ENCODE measurements at places on chromosomes 13 and 19.

DNA sequence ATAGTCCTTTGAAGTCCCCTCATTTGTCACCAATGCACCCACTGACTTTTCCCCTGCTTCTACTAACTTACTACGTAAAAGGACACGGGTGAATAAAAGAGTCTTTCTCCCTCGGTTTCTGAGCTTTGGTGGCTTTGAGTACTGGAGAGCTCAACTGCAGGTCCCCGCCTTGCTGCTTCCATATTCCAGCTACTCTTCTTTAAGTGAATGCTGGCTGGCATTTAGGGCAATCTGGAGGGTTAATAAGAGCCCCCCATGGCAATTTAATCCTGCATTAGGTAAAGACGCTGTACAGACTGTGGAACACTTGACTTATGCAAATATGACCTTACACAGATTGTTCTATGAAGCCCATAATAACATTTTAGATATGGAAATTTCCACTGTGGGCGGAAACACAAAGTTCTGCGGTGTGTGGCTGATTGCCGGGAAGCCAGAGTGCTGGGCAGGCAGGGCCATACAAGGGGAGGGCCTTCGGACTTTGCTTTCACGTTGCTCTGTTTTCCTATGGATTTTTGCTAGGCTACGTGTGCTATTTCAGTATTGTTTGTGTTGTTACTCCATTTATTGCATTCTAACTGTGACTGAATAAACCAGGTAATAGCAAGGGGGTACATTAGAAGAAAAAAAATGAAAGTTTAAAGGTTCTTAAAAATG, 97.5 kb downstream of the SLC10A2 start:
- DNase-seq = no peak

GRCh38 chr13:33367171-33367895, 81.8 kb upstream of the STARD13 start:
- DNase-seq = no peak

DNA sequence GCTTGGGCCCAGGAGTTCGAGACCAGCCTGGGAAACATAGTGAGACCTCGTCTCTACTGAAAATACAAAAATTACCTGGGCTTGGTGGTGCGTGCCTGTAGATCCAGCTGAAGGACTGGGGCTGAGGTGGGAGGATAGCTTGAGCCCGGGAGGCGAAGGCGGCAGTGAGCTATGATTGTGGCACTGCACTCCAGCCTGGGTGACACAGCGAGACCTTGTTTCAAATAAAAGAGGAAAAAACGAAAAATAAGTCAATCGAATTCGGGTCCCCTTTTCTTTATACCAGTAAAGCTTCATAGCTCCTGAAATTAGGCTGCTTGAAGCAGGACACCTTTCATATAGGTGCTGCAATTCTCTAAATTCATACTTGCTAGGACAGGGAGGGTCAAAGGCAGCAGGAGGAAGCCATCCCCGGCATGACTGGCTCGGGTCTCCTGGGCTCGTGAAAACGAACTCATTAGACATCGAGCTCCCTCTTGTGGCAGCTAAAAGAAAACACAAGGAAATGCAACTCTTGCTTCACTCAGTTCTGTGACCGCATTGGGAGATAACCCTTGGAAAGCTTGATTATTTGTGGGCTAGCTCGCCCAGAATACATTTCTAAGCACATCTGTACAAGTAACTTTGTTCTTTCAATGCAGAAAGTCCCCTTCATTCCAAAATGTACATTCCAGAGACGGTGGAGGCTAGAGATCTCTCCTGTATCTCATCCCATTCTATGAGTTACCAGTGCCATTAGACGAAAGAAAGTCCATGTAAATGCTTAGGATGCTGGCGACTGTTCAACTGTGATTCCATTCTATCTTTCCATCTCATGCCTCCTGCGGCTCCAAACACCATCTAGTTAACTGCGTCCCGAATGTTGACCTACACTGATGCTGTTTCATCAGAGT, 16.8 kb downstream of the FPR2 start:
- DNase-seq = peak; percentile 39

GRCh38 chr19:2540646-2541454, 64.9 kb downstream of the GADD45B start:
- no peak for DNase-seq

DNA sequence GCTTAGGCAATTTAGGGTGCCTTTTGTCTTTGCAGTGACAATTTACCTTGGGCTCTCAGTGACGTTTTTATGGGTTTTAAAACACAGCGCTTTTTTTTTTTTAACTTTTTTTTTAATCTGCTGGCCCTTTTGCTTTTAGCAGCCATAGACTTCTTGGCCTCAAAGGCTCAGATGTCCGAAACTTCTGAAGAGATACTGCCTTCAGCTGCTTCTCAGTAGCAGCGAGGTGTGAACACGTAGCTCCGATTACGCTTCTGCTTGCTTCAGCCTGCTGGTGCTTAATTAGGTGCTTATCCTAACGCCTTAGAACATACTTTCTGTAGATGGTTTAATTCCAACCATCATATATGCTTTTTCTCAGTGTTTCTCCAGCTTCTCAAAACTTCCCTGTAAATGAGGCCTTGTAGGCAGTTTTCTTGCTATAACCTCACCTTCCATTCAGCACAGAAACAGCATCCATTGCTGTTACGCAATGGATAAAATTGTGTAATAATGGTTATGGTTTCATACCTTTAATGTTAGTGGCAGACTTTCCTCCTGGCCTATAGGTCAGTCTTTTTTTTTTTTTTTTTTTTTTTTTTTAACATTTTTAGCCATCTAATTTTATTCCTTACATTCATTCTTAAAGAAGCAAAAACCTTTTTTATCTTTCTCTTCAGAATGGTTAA, 723.9 kb downstream of the GPC5 start:
- DNase-seq = no peak

DNA sequence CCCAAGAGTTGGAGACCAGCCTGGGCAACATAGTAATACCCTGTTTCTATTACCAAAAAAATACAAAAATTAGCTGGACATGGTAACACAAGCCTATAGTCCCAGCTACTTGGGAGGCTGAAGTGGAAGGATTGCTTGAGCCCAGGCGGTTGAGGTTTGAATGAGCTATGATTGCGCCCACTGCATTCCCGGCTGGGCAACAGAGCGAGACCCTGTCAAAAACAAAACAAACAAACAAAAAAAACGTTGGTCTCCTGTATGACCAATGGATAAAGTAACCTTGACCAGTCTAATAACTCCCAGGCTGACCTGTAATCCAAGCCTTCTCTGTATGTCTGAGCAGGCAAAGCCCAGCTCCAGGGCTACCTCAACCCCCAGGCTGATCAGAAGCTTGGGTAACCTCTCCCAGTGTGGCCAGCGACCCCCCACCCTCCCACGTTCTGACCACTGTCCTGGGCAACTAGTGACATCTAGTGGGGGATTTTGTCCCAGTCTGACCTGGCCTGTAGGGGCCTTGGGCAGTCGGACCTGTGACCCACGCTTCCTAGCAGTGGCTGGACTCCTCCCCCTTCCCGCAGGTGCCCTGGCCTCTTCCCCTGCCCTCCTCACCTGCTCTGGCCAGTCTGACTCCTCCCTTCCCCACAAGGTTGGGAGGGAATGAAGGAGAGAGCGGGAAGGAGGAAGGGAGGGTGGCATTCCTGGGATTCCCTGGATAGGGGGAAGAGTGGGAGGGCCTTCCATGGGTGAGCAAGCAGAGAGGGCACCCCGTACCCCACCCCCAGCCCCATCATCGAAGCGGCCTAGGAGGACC, 1.0 kb upstream of the BCAM start:
- DNase-seq = no peak

GRCh38 chr13:112826565-112826964, 136.7 kb downstream of the ATP11A start:
- no peak for DNase-seq

- DNase-seq = no peak
Measured at GRCh38 chr19:13083627-13084026, 19.0 kb downstream of the LYL1 start.

- DNase-seq = no peak
Measured at GRCh38 chr19:50925734-50926133, 14.5 kb upstream of the KLK4 start.

- DNase-seq = no peak
Measured at GRCh38 chr19:18160493-18160970, 7.6 kb downstream of the PIK3R2 start.

DNA sequence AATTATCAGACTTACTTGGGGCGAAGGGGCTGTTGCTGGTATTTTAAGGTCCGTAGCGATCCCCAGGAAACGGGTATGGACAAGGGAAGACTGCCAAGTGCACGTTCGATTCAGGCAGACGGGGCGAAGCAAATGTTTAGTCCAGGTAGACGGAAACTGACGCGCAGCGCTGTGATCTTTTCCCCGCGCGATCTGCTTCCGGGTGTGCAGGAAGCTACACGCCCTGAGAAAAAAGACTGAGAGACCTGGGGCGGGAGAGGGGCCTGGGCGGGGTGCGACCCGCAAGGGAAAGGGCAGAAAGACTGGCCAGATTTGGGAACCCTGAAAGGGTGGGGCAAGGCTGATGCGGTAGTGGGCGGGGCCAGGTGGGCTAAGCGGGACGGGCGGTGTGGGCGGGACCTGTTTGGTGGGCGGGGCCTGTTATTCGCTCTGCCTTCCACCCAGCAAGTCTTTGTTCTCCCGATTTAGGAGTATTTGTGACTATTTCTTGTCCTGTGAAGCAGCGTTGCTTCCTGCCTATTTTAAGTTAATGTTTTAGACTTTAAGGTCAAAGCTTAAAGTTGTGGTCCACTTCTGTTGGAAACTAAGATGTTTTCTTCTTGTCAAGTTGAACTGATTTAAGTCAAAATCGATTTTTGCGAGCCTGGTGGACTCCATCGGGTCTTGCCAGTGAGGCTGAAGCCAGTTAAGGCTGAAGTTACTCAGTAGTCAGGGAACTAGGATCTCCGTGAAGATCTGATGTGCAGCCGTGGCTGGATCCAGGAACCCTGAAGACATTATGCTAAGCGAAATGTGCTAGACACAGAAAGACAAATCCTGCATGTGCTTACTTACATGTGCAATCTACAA, at the start of gene ZNF836:
TSS of gene ZNF836 (minus strand) at position 301 of the 849 bp plus-strand sequence. CDS start 3,549 bp downstream, outside the sequence.
- peak; percentile 91 for DNase-seq

GRCh38 chr13:54185101-54185500, 1156.5 kb downstream of the OLFM4 start:
- DNase-seq = no peak

DNA sequence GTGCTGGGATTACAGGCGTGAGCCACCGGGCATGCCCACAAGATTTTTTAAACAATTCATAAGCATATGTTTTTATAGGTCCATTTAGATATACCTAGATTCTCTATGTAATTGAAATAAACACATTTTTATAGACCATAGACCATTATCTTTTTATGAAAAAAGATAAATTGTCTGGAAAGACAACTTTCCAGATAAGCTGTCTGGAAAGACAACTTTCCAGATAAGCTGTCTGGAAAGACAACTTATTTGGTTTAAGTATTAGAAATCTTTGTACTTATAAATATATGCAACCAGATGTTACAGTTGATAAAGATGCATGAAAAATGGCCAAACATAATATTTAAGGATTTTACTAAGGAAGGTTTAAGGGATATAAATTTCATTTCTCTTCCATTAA, 538.5 kb downstream of the GPC6 start:
- no peak for DNase-seq

- no peak for DNase-seq
Measured at GRCh38 chr19:10669246-10669645, 15.1 kb downstream of the ILF3 start.

DNA sequence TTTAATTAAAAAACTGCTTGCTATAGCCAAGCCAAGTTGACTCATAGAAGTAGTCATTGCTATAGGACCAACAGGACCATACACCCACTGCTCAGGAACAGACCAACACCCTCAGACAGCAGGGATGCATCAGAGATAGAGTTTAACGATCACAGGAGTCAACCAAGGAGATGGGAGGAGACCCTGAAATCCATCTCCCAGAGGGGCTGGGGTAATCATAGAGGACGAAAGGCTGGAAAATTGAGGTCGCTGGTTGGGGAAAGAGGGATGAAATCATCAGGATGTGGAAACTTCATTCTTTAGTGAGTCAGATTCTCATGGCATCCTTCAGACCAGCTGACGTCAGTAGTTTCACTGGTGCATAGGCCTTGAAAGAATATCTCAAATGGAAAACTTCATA, 160.4 kb upstream of the GPC6 start:
- DNase-seq = no peak

GRCh38 chr13:30739761-30740642, 4.7 kb downstream of the ALOX5AP start:
- peak; percentile 70 for DNase-seq

DNA sequence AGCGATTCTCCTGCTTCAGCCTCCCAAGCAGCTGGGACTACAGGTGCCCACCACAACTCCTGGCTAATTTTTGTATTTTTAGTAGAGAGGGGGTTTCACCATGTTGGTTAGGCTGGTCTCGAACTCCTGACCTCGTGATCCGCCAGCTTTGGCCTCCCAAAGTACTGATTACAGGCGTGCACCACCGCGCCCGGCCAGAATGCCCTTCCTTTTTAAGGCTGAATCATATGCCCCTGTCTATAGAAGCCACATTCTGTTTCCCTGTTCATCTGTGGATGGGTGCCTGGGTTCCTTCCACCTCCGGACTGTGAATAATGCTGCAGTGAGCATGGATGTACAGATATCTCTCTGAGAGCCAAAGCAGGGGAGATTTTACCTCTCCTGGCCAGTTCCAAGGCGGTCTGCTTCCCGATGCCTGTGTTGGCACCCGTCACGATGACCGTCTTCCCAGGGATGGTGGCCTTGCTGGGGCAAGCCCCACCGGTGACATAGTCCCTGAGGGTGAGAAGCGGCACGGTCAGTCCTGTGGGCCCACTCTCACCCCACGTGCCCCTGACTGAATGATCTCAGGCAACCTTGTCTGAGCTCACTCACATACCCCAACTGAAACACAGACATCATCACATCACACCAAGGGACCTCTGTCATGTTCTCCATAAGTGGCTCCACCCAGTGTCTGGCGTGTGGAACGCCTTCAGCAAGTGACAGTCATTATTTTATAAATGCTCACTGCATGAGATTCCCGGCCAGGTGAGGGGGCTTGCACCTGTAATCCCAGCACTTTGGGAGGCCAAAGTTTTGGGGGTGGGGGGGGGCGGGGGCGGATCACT, 4.0 kb downstream of the RDH13 start:
- no peak for DNase-seq

All from activated T-cell treated with anti-CD3 and anti-CD28 coated beads, Interleukin-2, amount 50 U/mL, for 24 hours (primary cell).